Subcutaneous adipose tissue (tissue), 4 donors: ENCODE measurements at places on chromosomes 2 and 18. TPM values are rescaled to one million over a fixed set of nuclear protein-coding genes. Genes with fewer than 3 reads are reported as not detected.

Gene HRH4
- not detected for total RNA-seq

Gene ZNF804A
- 0.22 TPM for total RNA-seq

Gene TLX2
- total RNA-seq, result not detected

Gene DIPK1C
- total RNA-seq, result not detected

Gene TBR1
- total RNA-seq, result not detected

Gene LRATD1
- total RNA-seq, result 1.0 TPM

Gene DLX1
- total RNA-seq, result not detected
